ENCODE measurements at places on chromosomes 12 and 14.

DNA sequence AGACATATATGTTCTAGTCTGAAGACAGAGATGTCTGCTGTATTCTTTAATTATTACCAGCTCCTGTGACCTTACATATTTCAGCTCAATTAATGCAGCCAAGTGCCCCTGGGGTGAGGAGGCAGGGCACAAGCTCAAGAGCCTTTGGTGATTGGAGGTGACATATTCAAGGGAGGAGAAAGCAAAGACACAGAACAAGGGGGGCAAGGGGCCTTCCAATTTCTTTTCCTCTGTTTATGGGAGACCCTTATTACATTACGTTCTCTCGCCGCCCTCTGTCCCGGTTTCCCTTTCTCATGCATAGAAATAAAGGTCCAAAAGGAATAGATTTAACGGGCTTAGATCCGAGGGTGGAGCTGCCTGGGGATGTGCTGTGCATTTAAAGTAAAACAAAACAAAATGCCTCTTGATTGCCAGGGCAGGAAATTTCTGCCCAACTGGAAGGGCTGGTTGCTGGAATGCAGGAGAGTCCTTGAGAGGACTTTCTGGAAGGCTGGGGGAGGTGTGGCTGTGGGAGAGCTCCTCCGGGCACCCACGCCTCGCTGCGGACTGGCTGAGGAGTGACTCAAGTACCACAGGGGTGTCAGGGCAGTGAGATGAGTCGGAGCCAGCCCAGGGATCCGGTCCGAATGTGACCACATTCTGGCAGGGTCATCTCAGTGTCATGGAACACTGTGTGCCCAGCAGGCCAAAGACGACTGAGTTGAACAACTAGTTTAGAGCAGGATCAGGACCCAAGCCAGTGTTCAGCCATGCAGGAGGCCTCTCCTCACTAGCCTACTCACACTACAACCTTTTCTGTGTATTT, 32.1 kb upstream of the GSG1 start:
- no peak for DNase-seq

GRCh38 chr12:101967506-101967905, 90.1 kb downstream of the DRAM1 start:
- DNase-seq: no peak

DNA sequence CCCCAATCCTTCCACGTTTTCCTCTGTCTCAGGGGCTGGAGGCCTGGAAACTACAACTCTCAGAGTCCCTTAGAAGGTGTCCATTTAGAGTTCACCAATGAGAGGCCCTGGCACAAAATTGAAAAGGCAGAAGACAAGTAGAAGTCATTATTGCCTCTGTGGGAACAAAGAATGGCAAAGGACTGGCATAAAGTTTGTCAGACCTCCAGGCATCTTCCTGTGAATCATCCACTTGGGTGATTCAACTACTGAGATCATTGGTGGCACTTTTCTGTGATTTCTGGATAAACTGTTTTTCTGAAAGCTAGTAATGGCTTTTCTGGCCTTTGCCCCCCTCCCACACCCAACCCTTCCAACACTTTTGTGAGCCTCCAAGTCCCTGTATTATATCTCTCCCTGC, 42.6 kb upstream of the C12orf42 start:
- DNase-seq: no peak

GRCh38 chr12:19792028-19792427, 352.7 kb downstream of the AEBP2 start:
- DNase-seq: no peak

GRCh38 chr14:91250912-91251311, 6.4 kb upstream of the GPR68 start:
- no peak for DNase-seq

DNA sequence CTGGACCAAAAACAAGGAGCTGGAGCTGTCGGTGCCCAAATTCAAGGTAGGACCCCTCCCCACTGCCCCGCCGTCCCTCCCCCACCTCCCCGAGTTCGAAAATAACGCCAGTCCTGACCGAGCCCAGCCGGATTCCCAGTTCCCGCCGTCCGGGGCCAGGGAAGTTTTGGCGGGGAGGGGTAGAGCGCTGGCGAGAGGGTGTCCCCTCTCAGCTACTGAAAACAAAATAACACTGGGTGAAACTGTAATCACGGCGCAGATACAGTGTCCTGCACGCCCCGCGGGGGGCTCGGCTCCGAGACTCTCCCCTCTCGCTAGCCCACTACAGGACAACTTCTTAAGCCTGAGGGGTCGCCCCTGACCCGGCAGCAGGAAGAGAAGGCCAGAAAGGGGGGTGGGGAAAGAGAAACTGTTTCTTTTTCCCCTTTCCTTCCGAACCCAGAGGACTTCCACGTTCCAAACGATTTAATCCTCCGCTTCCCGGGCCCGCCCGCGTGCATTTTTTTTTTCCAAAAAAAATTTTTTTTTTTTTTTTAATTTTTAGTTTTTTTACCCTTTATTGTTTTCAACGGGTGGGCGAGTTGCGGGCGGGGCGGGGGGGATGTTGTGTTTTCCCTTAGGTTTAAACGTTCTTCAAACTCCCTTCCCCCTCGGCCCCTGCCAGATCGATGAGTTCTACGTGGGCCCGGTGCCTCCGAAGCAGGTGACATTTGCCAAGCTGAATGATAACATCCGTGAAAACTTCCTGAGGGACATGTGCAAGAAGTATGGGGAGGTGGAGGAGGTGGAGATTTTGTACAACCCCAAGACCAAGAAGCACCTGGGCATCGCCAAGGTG, 1.6 kb downstream of the SETD1B start:
- DNase-seq: no peak

GRCh38 chr12:93128332-93128707, 199.2 kb upstream of the EEA1 start:
- no peak for DNase-seq

DNA sequence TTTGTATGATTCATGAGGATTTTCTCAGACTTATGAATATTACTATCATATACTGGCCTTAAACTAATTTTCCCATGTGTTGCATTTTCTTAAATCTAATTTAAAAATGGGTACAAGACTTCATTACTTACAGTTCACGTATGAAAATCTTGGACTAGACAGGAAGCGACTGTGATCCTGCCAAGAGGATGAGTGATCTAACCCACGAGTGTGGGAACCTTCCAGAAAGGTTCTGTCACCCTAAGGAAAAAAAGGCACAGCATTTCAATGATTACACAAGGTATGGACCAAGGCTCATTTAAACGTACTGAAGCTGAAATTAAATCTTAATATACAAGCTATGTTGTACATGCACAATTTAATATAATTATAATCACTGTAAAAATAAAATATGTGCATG, 293.5 kb upstream of the DIO2 start:
- no peak for DNase-seq

All from C1 segment of cervical spinal cord (tissue), 14 donors.